ENCODE measurements at places on chromosomes 2 and 18.

GRCh38 chr2:60247471-60247870 lies 306.0 kb downstream of the BCL11A start:
- no peak for DNase-seq

GRCh38 chr18:52570975-52571374 lies 231.0 kb downstream of the DCC start:
- no peak for DNase-seq

GRCh38 chr2:164560181-164560792 lies 61.0 kb downstream of the GRB14 start:
- no peak for DNase-seq

DNA sequence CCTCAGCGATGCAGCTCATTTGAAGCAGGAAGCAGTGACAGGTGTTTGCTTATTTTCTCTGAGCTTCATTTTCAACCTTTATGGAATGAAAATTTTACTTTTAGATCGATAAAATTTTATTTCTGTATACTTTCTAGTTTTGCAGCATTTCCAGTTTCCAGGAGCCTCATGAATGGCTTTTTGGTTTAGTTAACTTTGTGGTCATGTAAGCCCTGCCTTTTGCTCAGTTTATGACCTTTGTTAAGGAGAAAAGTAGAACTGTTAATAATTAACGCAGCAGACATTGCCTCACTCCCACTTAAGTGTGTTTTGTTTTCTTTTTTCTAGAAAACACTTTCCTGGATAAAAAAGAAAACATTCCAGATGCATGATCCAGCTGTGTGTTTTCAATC lies 4.4 kb upstream of the FARP2 start:
- DNase-seq: no peak

DNA sequence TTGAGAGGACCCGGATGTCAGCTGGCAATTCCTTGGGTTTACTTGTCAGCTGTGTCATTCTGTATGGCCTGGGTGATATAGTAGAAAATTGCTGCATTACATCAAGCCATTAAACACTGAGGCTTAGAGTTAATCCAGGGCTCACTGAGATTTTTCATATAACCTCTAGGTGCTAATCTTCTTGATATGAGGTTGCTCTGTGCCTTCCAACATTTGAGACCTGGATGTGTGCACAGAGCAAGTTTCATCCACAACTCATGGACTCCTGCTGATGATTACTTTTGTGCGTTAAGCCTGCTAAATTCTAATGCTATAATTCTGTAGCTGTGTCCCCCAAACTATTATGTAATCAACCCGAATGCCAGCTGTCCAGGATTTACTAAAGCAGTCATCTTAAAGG lies 178.4 kb upstream of the CDH20 start:
- no peak for DNase-seq
